GM19239 (cell line): ENCODE measurements at places on chromosomes 3 and 15.
A peak's percentile ranks its signal among the peaks of the same experiment; 100 is the strongest.

DNA sequence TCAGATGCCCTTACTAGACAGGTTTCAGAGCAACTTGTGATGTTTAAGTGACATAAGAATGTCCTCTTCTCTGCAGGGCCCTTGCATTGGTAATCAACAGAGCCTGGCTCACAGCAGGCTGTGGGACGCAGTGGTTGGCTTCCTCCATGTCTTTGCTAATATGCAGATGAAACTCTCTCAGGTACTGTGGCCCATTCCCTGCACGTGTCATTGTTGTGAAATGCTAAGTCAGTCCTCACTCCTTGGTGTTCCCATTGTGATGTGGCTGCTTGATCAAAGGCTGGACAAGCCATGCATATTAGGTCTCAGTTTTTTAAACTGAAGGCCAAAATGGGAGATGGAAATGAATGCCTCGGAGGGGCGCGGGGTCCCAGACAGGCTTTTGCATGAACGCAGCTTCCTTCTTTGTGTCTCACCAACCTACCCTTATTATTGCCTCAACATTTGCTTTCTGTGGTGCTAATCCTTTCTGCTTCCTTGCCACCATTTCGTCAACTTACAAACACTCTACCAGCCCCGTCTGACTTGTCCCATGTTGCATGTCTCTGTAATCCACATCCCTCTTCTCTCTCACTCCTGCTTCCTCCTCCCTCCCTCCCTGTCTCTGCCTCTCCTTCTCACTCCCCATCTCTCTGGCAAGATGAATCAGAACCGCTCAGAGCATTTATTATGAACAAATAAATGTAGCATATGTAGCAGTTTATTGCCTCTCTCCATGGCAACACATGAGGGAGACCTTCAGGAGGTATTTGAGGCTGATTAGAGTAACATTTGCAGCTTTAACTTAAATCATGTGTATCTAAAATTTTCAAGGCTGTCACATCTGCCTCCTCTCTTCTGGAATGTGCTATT is 133.2 kb upstream of the CHRM5 start:
- no peak for DNase-seq

DNA sequence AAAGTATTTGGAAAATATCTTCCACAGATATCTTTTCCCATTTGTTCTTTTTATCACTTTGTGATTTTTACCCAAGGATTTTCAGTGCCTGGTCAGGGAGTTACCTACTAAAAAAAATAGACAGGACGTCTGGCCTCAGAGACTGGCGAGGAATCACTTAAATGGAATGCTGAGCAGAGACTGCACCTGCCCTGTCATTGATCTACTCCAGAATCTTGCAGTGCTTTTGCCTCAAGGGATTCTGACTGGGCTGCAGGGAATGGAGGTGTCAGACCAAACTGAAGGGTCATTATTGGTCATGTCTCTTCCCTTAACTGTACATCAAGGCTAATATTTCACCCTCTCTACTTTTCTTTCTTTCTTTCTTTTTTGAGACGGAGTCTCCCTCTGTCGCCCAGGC is 12.1 kb upstream of the RYR3 start:
- DNase-seq: no peak

DNA sequence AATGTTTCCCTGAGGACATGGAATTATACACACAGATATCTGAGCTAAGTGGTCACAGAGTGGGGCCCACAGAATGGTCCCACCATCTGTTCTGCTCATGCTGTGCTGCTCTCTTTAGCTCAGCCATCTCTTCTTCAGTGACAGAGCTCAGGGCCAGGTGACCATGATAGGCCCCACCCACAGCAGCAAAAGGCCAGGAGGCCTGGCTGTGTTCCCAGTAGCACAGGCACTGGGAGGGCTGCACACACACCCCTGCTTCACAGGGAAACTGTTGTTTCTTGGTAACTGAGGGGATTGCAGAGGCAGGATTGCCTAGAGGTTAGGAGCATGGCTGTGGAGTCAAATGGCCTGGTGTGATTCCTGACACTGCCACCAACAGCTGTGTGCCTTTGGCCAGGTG is 4.8 kb upstream of the FBXW12 start:
- no peak for DNase-seq

DNA sequence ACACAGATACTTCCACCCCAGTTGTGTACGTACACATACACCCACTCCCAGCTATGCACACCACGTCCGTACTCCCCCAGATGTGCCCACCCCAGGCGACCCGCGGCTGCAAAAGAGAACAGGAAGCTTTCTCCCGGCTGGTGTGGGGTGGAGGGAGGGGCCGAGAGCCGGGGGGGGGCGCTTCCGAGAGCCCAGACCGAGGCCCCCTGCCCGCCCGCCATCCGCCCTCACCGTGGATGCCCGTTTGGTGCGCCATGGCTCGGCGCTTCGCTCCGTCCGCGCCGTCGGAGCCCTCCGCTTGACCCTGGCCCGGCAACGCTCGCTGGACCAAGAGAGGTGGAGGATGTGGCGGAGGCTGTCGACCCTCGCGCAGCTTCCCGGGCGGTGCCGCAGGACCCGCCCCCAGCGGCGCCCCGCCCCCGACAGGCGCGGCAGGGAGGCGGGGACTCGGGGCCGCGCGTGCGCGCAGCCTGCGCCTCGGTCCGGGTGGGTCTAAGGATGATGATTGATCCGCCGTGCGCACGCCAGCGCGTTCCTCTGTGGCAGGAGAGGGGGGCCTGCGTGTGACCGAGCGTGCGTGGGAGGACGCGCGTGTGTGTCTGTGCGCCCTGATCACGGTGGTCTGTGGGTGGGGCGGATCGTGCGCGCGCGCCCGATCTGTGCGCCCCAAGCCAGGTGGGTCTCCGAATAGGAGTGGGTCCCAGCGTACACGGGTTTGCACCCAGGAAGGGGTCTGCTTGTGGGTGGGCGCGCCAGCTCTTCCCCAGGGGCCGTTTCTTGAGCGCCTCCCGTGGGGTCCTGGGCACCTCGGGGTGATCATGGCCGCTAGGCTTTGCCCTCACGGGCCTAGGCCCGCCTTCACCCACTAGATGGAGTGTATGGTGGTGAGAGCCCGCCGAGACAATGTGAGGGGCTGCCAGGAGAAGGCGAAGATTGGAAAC is at the start of gene TWF2:
Gene TWF2 (minus strand): TSS at position 398 of the 941 bp plus-strand sequence. CDS start 142 bp downstream, at position 256.
- DNase-seq: peak; percentile 97

- DNase-seq: no peak
Measured at GRCh38 chr15:60264566-60264965, 133.2 kb downstream of the ANXA2 start.

DNA sequence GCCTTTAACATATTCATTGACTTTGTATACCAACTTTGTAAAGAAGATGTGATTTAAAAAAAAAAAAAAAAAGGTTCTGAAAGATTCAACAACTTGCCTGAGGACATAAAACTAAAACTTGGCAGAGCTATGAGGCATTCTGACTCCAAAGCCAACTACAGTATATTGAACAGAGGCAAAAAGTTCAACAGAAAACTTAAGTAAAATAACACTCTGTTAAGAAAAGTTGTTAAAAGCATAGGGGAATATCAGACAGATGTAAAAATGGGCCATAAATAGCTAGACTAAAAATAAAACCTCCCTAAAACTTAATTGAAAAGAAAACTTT is 23.4 kb downstream of the GOLIM4 start:
- no peak for DNase-seq

DNA sequence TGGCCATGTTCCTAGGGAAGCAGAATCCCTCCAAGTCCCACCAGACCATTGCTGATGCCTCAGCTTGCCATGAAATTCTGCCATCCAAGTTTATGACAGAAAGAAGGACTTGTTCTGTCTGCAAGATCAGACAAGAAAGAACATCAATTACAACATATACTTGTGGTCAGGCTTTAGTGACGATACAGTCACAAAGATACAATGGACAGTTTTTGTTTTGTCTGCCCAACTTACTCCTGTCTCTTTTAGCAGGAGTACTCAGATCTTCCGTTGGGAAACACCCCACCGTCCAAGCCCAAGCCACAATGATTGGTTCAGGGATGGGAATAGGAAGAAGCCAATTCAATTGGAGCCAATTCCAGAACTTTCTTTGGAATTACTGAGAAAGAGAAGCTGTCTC is 15.7 kb downstream of the KLHL6 start:
- no peak for DNase-seq

DNA sequence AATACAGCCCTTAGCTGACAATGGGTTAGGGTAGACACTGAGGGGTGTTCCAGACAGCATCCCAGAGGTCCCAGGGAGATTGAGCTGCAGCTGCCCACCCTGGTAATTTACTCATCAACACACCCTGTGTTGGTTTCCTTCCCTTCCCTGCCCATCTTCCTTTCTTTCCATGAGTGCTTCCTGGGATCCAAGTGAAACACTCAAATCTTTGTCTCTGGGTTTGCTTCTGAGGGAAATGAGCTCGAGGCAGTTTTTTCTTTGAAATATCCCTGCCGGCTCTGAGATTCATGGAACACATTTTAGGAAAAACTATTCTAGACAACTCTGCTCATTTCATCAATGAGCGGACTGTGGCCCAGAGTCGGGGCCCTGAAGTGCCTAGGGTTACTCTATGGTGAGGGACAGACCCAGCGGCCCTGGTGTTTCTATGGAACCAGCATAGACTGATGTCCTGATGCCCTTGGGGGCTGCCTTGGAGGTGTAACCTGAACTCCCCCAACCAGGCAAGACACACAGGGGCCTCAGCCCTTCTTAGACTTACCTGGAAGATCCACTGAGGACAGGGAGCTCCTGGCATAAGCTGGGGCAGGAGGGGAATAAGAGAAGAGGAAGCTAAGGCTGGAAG is 14.9 kb upstream of the CSRNP1 start:
- DNase-seq: no peak

DNA sequence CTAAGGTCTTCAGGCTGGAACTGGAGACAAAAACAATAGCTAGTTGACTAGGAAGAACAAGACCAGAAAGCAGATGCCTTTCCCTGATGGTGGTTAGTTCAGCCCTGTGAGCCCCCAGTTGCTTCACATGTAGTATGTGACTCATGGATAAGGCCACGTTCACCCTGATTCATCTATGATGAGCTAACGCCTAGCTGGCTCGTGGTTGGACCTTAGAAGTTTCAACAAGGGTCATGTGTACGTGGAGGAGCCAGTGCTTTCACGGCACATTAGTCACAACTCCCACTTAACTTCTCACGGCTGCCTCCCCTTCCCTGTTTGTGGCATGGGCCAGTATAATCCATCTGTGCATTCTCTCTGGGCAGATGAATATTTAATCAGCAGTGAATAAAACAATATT is 20.6 kb downstream of the COL8A1 start:
- DNase-seq: no peak

GRCh38 chr3:59106085-59106648 is 56.3 kb upstream of the CFAP20DC start:
- no peak for DNase-seq

DNA sequence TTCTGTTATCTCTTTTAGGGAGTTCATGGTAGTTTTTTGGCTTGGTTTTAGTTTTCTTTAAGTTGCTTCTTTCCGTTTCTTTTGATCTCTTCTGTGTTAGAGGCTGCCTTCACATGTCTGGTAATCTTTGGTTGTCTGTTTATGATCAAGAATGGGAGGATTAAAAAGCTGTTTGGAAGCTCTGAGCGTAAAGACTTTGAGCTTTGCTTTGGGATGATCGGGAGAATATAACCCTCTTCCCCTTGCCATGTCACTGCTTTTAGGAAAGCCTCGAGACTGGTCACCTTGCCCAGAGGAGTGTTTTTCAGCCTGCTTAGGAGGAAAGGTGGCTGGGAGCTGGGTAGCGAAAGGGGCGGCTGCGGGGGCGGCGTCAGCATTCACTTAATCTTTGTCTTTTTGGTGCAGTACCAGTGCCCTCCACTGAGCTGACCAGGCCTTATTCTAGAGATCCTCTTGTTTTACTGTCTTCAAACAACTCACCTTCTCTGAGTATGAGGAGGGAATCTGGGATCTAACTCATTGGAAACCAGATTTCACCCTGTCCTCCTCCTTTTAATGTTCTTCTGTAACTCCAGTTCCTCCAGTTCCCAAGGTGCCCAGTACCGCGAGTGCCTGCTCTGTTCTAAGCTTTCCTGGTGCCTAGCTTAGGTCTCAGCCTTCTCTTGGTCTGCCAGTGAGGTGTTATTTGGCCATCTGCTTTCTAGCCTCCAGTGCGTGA is 15.5 kb downstream of the TATDN2 start:
- DNase-seq: no peak

GRCh38 chr3:154889227-154889634 is 190.9 kb upstream of the MME start:
- DNase-seq: no peak

DNA sequence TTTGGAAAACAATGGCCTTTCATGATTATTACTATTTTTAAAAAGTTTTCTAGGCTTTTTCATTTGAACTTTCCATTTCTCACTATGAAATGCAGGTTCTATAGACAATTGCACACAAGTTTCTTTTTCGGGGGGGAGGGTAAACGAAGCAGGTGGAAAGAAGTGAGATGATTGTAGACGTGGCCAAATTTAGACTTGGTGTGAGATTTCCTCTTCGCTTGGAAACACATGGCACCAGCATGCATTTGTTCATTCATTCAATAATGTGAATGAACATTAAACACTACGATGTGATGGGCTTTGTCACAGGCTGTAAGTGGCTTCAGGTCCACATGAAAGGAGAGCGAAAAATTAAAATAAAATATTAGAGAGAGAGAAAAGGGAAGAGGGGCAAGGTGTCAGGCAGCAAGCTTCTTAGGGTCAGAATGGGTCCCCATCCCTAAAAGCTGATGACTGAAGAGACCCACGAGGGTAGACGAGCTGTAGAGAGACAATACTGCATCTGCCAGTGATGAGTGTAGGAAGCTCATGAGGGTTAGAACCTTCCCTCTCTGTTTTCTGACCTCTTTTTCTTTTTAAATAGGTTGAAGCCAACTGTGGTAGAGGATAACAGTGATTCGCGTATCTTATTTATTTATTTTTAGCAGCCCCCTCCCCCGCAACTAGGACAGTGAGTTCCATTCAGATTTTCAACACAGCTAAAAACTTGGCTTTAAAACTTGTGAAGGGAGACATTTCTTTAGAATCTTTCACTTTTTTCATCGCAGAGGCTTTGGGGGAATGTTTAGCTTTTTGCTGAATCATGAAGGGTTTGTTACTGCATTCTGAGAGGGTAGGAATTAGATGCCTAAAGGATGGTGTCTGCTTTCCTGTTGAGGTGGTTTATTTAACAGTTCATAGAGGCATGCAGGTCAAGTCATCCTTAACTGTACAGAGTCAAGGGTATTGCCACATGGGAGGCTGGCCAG is 36.2 kb downstream of the GAP43 start:
- DNase-seq: no peak
